ENCODE measurements at places on chromosomes 16 and 17. TPM values are rescaled to one million over a fixed set of nuclear protein-coding genes. Genes with fewer than 3 reads are reported as not detected.

G6PC1 gene
- total RNA-seq, result not detected

SPATA22 gene
- total RNA-seq, result 0.17 TPM

STX1B gene
- total RNA-seq, result 2.1 TPM

DNAJC7 gene
- total RNA-seq, result 59.6 TPM

TEKT3 gene
- 0.33 TPM for total RNA-seq

POLDIP2 gene
- 71.9 TPM for total RNA-seq

OTOP2 gene
- not detected for total RNA-seq

LPO gene
- not detected for total RNA-seq

OR3A3 gene
- total RNA-seq, result not detected

PDXDC1 gene
- total RNA-seq, result 64.7 TPM

SHCBP1 gene
- 1.3 TPM for total RNA-seq

Measured in fibroblast of lung (primary cell).